ENCODE measurements at places on chromosomes 13 and 19.
A peak's percentile ranks its signal among the peaks of the same experiment; 100 is the strongest.

DNA sequence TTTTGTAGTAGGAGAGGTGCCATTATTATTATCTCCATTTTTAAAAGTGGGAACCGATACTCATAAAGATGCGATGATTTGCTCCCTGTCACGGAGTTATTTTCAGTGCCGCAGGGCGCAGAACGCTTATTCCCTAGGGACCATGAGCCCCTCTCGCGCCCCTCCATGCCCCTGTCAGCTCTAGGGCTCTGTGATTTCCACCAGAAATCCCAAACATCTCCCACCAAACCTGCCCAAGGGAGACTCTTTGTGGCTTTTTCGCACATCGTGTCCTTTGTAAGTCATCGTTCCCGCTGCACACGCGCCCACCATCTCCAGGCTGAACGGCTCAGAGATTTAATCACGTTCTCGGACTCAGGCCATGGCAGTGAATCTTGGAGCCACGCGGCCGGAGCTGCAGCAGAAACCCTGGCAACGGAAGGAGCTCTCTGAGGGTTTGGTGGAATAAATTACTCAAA, 105.1 kb downstream of the DNAJC15 start:
- no peak for DNase-seq

GRCh38 chr19:34332027-34332760, 32.8 kb upstream of the GPI start:
- no peak for DNase-seq

- no peak for DNase-seq
These were observed 25.4 kb downstream of the ZNF90 start for GRCh38 chr19:20103091-20103740.

GRCh38 chr19:6394831-6395230, 1.9 kb upstream of the GTF2F1 start:
- DNase-seq = no peak

DNA sequence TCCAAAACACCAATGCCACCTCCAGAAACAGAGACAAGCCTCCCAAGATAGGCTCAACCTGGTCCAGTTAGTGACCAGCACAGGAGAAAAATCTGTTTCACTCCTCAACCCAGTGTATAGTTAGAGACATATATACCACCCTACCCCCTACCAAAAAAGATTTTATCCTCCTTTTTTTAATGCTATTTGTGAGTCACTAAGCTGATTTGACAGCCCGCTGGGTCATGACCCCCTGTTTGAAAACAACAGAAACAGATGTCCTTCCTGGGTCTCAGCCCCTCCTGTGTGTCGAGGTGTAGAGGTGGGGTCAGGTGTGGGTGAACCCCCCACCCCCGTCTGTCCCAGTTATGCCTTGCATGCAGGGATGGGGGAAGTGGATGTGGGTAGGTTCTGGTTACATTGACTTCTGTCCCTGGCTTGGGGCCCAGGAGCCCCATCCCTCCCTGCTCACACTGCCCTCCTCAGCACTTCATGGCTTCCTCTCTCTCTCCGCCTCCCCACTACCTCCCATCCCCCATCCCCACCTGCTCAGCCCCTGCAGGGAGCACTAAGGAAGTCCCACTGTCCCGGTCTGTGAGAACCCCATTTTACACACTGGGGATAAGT, 14.0 kb upstream of the TOMM40 start:
- DNase-seq = no peak

- DNase-seq = no peak
These were observed 38.4 kb downstream of the CD320 start for GRCh38 chr19:8269724-8270123.

DNA sequence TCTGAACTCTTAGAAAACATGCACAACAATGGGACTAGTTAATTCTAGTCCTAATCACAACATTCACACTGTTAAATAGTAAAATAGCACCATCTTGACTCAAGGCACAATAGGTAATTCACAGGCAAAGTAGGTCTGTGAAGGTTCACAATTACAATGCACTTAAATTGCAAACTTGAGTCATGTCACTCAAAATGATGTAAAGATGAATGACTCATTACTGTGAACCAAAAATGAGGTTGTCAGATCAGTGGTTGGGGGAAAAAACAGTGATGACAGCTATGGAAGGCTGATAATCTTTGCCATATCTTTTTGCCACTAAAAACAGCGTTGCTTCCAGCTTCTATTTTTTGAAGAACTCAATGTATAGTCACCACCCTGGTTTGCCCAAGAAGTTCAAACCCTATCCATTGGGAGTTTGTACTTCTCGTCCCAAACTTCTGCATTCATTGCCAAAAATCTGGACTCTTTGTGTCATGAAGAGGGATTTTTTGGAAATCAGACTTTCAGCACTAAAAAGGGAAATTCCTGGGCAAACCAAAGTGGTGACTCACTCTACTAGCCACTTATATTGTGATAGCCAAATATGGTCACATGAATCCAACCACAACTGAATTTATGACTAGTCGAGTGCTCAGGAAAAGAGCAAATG, 200.9 kb upstream of the TMTC4 start:
- peak; percentile 97 for DNase-seq

- DNase-seq = no peak
These were observed 185.7 kb downstream of the PTPRS start for GRCh38 chr19:5154799-5155426.

DNA sequence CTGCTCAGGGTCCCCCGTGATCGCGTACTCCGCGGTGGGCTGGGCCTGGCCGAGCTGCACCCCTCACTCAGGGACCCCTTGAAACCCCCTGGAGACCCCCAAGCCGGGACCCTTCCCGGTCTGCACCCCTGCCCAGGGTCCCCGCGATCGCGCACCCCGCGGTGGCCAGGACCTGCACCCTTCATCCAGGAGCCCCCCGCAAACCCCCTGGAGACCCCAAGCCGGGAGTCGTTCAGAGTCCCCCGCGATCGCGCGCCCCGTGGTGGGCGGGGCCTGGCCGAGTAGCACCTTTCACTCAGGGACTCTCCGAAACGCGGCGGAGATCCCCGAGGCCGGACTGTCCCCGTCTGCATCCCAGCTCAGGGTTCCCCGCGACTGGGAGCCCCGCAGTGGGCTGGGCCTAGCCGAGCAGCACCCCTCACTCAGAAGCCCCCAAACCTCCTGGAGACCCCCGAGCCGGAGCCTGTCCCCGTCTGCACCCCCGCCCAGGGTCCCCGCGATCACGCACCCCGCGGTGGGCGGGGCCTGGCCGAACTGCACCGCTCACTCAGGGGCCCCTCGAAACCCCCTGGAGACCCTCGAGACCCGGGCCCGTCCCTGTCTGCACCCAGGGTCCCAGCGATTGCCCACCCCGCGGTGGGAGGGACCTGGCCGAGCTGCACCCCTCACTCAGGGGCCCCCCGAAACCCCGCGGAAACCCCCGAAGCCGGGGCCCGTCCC, 748 bp downstream of the LMNB2 start:
- no peak for DNase-seq

DNA sequence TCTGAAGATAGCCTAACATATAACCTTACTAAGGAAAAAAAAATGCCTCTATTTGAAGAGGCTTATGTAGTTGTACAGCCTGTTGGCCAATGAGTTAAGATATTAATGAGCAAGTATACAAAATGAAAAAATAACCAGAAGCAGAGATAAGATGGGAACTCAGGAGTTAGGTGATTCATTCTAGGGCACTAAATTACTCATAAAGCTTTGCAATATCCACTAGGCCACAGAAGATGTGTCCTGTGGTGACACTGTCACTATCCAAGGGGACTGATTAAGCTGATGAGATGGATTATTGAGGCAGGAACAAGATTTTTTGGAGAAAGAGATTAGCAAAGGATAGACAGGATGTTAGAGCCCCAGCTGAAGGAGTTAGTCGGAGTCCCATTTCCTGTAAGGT, 99.6 kb downstream of the LIG4 start:
- DNase-seq = no peak

DNA sequence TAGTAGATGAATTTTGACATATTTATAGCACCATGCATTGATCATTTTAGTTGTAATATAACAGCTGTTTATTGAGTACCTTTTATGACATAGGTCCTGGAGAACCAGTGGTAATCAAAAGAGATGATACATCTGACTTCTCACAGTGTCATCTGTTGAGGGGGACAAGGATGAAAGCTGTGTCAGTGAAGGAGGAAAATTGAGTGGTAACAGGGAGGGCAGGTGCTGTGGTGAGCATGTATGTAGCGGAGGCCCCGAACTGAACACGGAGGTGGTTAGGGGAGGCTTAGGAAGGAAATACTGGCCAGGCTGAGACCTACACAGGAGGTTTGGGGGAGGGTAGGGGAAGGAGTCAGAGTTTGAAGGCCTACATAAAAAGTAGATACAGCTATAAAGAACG, 199.7 kb downstream of the GGACT start:
- DNase-seq = no peak
